MCF 10A (cell line): ENCODE measurements at places on chromosomes 3 and 15. TPM values are rescaled to one million over a fixed set of nuclear protein-coding genes. Genes with fewer than 3 reads are reported as not detected.

Gene GP5
- total RNA-seq = 0.15 TPM in 1 of 2 replicates, not detected in the other

Gene GOLGA6D
- not detected in 2 replicates for total RNA-seq

Gene ZNF660
- total RNA-seq = not detected in 2 replicates

Gene CFAP20DC
- 1.1 and 1.5 TPM in 2 replicates for total RNA-seq

Gene HES1
- total RNA-seq = 34.6 and 37.8 TPM in 2 replicates

Gene ACAN
- total RNA-seq = not detected in 2 replicates

Gene SH2D7
- not detected in 2 replicates for total RNA-seq

Gene SERINC4
- 0.20 TPM in 1 of 2 replicates, not detected in the other for total RNA-seq

Gene MYO1E
- total RNA-seq = 116 and 121 TPM in 2 replicates

Gene DUOXA2
- not detected in 2 replicates for total RNA-seq

Gene HOMER2
- total RNA-seq = 8.8 and 17.0 TPM in 2 replicates

Gene STAB1
- not detected in 2 replicates for total RNA-seq

Gene GPR176
- total RNA-seq = 1.8 and 2.3 TPM in 2 replicates

Gene C3orf20
- total RNA-seq = 0.15 TPM in 1 of 2 replicates, not detected in the other

Gene TRAK1
- 32.8 and 33.2 TPM in 2 replicates for total RNA-seq

Gene SYNPR
- not detected in 2 replicates for total RNA-seq

Gene DUOX1
- total RNA-seq = 15.1 and 16.9 TPM in 2 replicates

Gene C3orf22
- total RNA-seq = not detected in 2 replicates

Gene FBN1
- 14.3 and 24.2 TPM in 2 replicates for total RNA-seq
